Upper lobe of left lung (tissue), 6 donors: ENCODE measurements at places on chromosomes 3 and 15. TPM values are rescaled to one million over a fixed set of nuclear protein-coding genes. Genes with fewer than 3 reads are reported as not detected.
A peak's percentile ranks its signal among the peaks of the same experiment; 100 is the strongest.

- H3K27ac ChIP-seq = no peak overlapping the region
- no peaks in the 10 kb centered on the region for H3K27me3 ChIP-seq
- H3K4me3 ChIP-seq = no peak overlapping the region
- H3K4me1 ChIP-seq = no peaks in the 10 kb centered on the region
Measured at GRCh38 chr15:67248011-67248505, 6.4 kb downstream of the AAGAB start.

DNA sequence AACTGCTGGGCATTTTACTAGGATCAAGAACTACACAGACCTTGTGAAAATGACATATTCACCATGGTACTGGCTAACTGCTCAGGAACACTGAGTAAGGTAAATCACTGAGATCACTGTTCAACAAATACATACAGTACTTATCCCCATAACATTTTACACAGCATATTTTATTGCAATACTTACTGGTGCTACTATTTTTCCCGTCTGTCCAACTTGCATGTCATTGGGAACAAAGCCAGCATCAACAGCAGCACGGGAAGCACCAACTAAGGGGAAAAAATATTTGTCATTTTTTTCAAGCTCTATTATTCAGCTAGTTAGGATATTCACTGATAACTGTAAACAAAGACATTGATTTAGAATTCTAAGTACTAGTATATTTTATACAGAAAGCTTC, 37.0 kb downstream of the ETFA start:
- H3K4me1 ChIP-seq = no peaks in the 10 kb centered on the region
- H3K4me3 ChIP-seq = no peak overlapping the region
- DNase-seq = no peak
- H3K27me3 ChIP-seq = no peaks in the 10 kb centered on the region

DNA sequence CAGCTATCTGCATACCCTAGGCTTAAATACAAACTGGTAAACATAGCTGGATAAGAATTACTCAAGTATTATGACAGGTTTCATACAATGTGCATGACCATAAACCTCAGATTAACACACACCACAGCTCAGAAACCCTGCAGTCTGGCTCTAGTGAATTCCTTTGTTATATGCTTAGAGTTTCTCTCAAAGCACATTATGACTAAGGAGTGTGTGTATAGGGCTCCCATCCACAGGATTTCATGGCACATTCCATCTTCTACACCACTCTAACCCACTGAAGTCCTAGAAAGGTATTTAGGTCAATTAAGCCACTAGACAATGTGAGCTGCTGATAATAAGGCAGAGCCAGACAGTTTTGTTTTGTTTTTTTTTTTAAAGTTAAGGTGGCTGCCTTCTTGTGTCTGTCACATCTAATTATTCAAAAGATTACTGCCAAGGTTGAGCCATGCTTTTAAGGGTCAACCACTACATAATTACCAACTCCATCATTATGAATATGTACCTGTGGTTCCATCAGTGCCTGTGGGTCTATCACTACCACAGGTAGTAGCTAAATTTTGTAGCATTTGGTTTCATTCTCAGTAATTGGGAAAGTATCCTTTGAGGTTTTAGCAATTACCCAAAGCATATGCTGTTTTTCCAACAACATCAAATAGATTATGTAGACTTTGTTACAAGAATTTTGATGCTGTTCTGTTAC, 107.0 kb downstream of the ALCAM start:
- H3K4me1 ChIP-seq = no peaks in the 10 kb centered on the region
- H3K27ac ChIP-seq = no peak overlapping the region
- H3K4me3 ChIP-seq = no peak overlapping the region
- no peaks in the 10 kb centered on the region for H3K27me3 ChIP-seq
- H3K36me3 ChIP-seq = no peaks in the 10 kb centered on the region
- no peak for DNase-seq

Gene CHRNA7
- total RNA-seq = 1.3 TPM

DNA sequence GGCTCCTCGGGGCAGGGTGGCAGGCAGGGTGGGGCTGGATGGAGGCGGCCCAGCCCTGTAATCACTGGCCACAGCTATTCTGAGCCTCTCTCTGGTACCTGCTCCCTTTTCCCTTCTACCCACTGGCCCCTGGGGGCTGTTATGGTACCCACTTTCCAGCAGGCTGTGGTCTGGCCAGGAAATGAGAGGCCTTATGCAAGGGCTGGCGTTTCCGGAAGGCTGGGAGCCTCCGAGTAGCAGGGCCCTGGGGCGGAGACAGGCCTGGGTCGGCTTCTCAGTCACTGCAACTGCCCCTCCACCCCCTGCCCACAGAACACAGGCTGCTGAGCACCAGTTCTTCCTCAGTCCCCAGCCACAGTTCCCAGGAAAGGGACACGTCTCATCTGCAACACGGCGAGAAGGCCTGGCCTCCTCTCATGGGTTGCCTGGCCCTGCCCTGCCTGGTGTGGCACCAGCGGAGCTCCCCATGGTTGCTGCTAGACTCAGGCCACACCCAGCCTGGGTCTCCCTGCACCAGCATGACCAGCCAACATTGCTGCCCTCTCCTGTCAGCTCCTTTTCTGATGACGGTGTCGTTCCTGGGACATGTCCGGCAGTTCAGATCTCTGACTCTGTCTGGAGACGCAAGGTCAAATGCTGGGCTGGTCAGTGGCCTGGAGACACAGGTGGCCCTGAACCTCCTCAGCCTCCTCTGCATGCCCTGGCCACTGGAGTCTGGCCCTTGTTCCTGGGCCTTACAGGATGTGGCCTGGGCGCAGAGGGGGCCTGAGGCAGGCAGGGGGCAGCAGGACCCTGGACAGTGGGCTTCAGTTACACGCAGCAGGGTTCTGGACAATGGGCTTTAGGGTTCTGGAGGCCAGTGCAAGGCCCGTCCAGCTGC, 6.5 kb downstream of the CHST13 start:
- peak overlapping the region; percentile 54 for H3K27ac ChIP-seq
- H3K4me3 ChIP-seq = no peak overlapping the region
- no peak for DNase-seq
- H3K4me1 ChIP-seq = no peaks in the 10 kb centered on the region
- H3K27me3 ChIP-seq = no peaks in the 10 kb centered on the region
- H3K36me3 ChIP-seq = no peaks in the 10 kb centered on the region

Gene ISL2
- total RNA-seq = not detected

Gene MYRIP
- 2.1 TPM for total RNA-seq

Gene CFAP100
- 32.5 TPM for total RNA-seq

Gene TMC3
- total RNA-seq = not detected

Gene RPL4
- total RNA-seq = 2,526 TPM

Gene ANKUB1
- total RNA-seq = 1.4 TPM

GRCh38 chr3:159828542-159828943, 160.1 kb upstream of the IL12A start:
- no peak overlapping the region for H3K4me3 ChIP-seq
- DNase-seq = no peak
- H3K4me1 ChIP-seq = peaks cover 29% of the 10 kb centered on the region
- no peak overlapping the region for H3K27ac ChIP-seq

- no peak overlapping the region for H3K4me3 ChIP-seq
- no peaks in the 10 kb centered on the region for H3K27me3 ChIP-seq
- DNase-seq = no peak
Measured at GRCh38 chr15:90074916-90075315, 27.4 kb downstream of the IDH2 start.

DNA sequence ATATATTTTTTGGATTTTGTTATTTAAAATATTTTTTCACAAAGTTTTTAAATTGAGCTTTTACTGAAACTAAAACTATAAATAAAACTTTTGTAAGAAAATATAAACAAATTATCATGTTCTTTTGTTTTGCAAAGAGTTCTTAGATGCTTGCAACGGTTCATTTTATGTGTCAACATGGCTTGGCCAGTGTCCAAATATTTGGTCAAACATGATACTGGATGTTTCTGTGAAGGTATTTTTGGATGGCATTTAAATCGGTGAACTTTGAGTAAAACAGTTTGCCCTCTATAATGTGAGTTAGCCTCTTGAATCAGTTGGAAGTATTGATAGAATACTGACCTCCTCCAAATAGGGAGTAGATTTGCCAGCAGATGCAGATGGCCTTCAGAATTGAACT, 612.6 kb upstream of the NECTIN3 start:
- H3K4me1 ChIP-seq = no peaks in the 10 kb centered on the region
- H3K4me3 ChIP-seq = no peak overlapping the region
- no peaks in the 10 kb centered on the region for H3K27me3 ChIP-seq
- DNase-seq = no peak
- no peak overlapping the region for H3K27ac ChIP-seq

DNA sequence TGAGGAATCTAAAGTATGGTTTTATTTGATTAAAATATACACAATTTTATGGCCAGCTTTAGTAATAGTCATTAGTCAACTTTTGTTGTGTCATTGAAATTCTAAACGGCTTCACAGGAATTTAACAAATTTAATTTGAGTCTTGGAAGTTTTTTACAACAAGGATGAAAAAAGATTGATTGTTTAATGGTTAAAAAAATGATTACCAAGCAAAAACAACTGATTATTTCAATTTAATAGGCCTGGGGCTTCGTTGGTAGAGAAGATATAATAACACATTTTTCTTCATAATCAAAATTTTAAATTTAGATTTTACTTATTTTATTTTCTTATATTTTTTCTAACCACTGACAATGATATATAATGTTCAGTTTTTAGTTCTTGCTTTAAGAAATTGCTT, 4.4 kb downstream of the MME start:
- peaks cover 6% of the 10 kb centered on the region for H3K4me1 ChIP-seq
- H3K4me3 ChIP-seq = no peak overlapping the region
- H3K27me3 ChIP-seq = no peaks in the 10 kb centered on the region
- no peaks in the 10 kb centered on the region for H3K36me3 ChIP-seq

DNA sequence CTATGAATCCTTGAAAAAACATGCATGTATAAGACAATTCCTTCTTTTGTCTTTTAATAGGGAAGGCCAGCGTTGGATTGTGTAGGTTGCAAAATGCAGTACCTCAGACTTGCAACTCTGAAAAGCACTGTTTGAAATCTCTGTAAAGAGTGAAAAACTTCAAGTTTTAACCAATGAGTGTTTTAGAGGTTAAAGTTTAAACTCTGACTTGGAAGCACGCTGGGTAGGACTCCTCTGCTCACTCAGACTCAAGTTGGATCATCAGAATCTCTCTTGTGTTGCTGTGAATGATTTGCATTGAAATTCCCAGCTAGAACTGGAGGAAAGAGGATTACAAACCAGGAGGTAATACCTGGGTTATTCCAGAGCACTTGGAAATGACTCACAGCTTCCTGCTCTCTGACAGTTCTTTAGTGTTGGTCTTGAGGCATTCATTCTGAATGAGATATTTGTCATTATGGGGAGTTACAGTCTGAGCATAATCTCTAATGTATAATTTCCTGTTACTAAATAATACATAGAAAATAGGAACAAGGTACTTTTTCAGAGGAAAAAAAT, 49.1 kb downstream of the PLS1 start:
- H3K27me3 ChIP-seq = no peaks in the 10 kb centered on the region
- H3K4me1 ChIP-seq = no peaks in the 10 kb centered on the region
- DNase-seq = no peak

Gene BLM
- 4.1 TPM for total RNA-seq

GRCh38 chr3:110181226-110181625, 843.9 kb upstream of the DPPA4 start:
- H3K27me3 ChIP-seq = no peaks in the 10 kb centered on the region
- no peaks in the 10 kb centered on the region for H3K4me1 ChIP-seq
- no peak overlapping the region for H3K4me3 ChIP-seq
- H3K36me3 ChIP-seq = no peaks in the 10 kb centered on the region
- DNase-seq = no peak

- H3K27me3 ChIP-seq = no peaks in the 10 kb centered on the region
- H3K4me1 ChIP-seq = peaks cover 42% of the 10 kb centered on the region
- H3K27ac ChIP-seq = peak overlapping the region; percentile 50
- DNase-seq = no peak
- H3K4me3 ChIP-seq = peak overlapping the region; percentile 94
- no peaks in the 10 kb centered on the region for H3K36me3 ChIP-seq
Measured at GRCh38 chr15:39783244-39783820, 691 bp upstream of the FSIP1 start.

GRCh38 chr3:57949344-57949743, 58.9 kb upstream of the FLNB start:
- H3K27ac ChIP-seq = no peak overlapping the region
- H3K4me1 ChIP-seq = peaks cover 19% of the 10 kb centered on the region
- no peaks in the 10 kb centered on the region for H3K27me3 ChIP-seq
- no peak overlapping the region for H3K4me3 ChIP-seq
- no peak for DNase-seq

DNA sequence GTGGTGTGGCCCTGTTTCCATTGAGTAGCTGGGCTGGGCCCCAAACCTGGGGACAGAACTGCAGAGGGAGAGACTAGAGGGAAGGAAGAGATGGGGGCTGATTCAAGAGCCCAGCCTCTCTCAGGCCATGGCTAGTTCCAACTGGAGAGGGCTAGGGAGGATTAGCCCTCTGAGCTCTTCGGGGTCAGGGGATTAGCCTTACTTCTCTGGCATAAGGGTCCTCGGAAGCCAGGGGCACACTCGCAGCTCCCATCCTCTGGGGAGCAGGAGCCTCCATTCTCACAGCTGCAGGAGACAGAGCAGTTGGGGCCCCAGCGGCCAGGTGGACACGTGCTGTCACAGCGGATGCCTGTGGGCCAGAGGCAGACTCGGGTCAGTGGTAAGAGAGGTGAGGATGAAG, 53.3 kb downstream of the RAB11A start:
- no peaks in the 10 kb centered on the region for H3K27me3 ChIP-seq
- H3K27ac ChIP-seq = no peak overlapping the region
- DNase-seq = no peak
- H3K4me3 ChIP-seq = no peak overlapping the region

GRCh38 chr3:2888592-2888991, 221.6 kb downstream of the IL5RA start:
- H3K36me3 ChIP-seq = no peaks in the 10 kb centered on the region
- no peak overlapping the region for H3K4me3 ChIP-seq
- no peaks in the 10 kb centered on the region for H3K27me3 ChIP-seq
- H3K27ac ChIP-seq = no peak overlapping the region
- no peaks in the 10 kb centered on the region for H3K4me1 ChIP-seq

DNA sequence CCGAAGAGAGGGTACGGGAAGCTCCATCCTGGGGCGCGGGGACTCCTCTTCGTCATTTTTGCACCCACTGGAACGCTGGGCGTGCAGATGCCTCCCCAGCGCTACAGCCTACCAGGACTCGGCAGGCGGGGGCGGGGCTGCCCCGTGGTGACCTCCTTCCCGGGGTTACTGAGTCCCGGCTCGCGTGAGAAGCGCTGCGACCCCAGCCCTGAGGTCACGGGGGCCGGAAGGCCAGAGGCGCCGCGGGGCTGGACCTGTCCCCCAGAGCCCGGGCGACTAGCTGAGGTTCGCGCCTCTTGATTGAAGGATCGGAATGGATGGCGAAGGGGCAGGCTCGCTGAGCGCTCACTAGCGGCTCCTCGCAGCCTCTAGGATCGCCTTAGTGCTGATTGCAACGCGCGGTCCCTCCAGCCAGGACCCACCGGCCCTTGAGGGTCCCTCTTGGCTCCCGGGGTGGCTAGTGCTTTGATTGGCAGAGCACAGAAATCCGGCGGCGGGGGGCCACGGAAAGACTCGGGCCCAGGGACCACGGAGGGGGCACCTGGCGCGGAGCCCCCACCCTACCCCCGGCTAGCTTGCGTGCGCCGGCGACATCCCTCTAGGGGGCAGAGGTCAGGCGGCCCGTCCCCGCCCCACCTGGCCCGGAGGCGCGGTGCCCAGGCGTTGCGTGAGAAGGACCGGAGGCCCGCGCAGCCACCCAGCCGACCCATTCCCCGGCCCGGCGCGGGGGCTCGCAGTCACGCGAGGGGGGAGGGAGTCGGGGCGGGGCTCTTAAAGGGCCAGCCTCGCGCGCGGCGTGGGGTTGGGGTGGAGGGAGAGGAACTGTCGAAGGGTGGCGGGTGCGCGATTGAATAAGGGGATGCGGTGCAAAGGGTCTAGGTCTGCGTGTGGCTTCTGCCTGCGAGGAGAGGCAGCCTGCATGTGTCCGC, 781 bp upstream of the CYP1A1 start:
- H3K27me3 ChIP-seq = no peaks in the 10 kb centered on the region
- H3K4me3 ChIP-seq = peak overlapping the region; percentile 61
- DNase-seq = peak; percentile 92
- peaks cover 24% of the 10 kb centered on the region for H3K4me1 ChIP-seq
- H3K36me3 ChIP-seq = no peaks in the 10 kb centered on the region

Gene ARGFX
- total RNA-seq = not detected

Gene WDR49
- 12.4 TPM for total RNA-seq
